ENCODE measurements at places on chromosomes 11 and 22.

- no peak for DNase-seq
These were observed 26.9 kb upstream of the CSTF3 start for GRCh38 chr11:33187998-33188722.

GRCh38 chr11:45896422-45896984 is 10.6 kb downstream of the FREY1 start:
- no peak for DNase-seq

DNA sequence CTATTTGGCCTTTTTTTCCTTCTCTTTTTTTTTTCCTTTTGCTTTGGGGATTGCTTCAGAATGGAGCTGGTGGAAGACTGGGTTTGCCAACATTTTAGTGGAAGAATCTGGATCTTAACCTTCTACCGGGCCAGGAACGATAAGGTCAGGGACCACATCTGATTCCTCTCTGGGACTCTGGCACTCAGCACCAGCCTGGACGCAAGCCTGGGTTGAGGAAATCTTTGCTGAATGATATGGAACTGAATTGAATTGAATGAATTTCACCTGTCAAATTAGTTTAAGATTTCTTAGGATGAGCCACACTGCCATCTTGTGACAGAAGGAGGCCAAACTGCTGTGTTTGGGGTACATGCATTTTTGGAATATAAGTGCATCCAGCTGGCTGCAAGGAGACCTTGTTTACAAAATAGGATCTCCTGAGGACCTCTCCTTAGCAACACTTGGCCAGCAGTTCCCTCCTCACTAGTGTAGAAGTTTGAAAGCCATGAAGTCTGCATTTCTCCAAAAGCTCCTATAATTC is 30.4 kb downstream of the TPBGL start:
- no peak for DNase-seq

- DNase-seq = no peak
These were observed 6.4 kb downstream of the MS4A15 start for GRCh38 chr11:60762851-60763691.

GRCh38 chr11:2796091-2796490 is 89.5 kb downstream of the CDKN1C start:
- no peak for DNase-seq

DNA sequence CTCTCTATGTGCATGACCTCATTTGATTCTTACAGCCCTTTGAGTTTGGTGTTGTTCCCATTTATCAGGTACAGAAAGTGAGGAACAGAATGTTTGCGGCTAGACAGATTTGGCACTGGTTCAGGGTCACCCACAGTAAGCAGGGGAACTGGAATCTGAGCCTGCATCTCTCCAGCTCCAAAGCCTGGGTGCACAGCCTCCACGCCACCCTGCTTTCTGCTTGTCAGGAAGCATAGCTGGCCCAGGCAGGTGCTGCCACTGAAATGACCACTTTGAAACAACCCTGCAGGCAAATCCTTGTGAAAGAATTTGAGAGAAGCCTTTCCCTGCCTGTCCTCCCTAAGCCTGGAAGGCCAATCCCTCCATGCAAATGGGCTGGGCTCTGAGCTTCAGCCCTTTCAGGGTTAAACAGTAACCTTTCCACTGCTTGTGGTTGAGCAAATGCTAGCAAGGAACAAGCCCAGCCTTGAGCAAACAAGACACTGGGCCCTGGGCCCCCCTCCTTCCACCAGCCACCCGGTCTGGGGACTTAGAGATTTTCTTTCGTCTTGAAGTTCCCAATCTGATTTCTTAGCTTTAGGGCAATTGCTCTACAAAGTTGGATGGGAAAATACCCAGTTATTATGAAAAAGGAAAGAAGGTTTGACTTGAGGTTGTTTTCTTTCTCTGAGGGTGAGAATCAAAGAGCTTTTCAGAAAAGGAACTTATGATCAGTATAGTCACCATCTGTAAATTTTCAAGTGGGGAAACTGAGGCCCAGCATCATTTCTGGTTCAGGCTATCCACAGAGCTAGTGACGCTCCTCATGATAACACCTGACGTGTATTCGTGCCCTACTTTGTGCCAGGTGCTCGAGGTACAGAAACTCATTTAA is 19.4 kb downstream of the EHF start:
- DNase-seq = no peak

DNA sequence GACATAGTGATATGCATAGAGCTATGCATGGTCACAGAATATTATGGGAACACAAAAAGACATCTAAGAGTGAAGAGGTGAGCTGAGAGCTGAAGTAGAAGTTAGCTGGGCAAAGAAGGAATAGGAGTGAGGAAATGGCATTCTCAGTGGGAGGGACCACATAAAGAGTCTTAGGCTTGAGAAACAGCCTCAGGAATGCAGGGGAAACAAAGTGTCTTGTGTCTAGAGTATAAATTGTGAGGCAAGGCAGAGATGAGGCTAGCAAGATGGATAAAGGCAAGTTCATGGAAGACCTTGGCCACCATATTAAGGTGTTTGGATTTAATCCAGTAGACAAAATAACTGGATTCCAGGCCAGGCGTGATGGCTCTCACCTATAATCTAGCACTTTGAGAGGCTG is 40.6 kb upstream of the CRTAM start:
- no peak for DNase-seq

DNA sequence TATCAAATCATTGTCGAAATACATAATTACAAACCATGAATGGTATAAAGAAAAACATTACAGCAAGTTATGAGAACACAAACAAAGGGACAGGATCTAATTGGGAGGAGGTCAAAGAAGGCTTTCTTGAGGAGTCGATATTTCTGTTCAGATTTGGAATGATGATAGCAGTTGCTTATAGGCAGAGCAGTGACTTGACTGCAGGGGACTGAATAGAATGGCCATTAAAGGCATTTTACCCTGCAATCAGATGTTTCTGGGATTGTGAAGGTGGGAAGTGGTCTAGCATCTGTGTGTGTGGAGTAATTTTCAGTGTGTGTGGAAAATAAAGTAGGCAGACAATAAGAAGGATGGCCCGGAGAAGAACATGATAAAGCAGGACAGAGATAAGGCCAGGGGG is 41.0 kb downstream of the BLID start:
- DNase-seq = no peak

DNA sequence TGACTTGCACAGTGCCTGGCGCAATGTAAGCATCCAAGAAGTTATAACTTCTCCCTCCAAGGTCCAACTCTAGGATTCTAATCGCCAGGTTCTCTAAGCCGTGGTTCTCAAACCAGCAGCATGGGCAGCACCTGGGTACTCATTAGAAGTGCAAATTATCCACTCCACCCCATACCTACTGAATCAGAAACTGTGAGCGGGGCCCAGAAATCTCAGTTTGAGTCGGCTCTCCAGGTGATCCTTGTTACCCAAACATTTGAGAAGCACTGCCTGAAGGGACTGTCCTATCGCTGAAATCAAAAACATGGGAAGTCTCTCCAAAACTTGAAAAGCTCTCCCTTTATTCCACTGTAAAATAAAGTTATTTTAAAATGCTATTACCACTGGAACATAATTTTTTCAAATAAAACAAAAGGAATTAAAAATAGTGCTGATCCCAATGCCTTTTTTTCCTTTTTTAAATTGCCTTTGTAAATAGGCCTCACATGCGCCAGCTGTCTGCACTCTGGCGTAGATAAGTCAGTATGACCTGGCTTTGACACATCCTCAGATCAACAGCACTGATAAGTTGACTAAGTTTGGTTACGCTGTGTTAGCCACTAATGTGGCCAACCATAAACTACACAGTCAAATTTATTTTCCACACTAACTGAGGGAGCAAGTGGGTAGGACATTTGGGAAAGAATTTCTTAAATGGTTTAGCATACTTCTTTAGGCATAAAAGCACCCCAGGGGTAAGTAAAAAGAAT is 8.4 kb upstream of the CTR9 start:
- DNase-seq = no peak

DNA sequence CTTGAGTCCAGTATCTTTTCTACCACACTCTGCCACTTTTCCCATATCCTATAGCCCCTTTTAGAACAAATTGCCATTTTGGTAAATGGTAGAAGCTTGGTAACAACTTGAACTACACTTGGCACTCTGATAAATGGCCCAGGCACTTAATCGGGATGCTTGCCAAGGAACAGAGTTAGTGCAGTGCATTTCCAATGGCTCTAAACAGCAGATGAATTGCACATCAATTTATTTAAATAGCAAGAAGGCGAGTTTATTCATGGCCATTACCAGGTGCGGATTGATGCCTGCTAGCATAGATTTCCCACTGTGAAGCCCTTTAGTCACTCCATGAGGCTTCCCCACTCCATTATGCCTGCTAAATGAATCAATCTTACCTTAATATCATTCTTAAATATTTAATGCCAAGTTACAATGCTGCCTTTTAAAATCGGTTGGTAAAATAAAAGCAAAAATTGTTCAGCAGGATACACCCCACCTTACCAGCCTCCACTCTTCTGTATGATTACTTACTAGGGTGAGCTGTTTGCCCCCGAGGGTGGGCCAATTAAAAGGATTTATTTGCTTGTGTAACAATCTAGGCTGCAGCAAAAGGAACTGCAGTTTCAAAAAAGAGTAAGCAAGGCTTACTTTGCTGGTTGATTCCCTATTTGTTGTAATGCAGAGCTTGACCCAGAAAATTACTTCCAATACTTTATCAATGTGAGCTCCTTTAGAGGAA is 136.0 kb upstream of the ARHGAP42 start:
- DNase-seq = no peak

GRCh38 chr22:29219881-29220670 is 14.4 kb downstream of the EMID1 start:
- DNase-seq = no peak

GRCh38 chr11:73384872-73385689 is 8.9 kb downstream of the RELT start:
- DNase-seq = no peak

DNA sequence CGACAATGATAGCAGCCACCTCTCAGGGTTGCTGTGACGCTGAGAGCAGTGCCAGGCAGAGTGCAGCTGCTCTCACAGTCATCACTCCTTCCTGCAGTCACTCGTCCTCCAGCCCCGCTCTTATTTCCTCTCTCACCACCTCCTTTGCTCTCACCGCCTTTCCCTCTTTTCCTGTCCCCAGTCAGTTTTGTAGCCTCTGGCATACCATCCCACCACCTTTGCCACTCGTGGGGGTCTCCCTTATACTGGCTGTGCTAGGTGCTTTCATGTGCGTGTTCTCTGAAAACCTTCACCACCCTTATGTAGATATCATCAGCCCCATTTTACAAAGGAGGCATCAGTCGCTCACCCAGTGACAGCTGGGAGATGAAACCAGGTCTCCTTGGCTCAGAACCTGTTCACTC is 19.3 kb upstream of the ST3GAL4 start:
- no peak for DNase-seq

GRCh38 chr22:19290400-19291217 is 910 bp downstream of the CLTCL1 start:
- DNase-seq = no peak

DNA sequence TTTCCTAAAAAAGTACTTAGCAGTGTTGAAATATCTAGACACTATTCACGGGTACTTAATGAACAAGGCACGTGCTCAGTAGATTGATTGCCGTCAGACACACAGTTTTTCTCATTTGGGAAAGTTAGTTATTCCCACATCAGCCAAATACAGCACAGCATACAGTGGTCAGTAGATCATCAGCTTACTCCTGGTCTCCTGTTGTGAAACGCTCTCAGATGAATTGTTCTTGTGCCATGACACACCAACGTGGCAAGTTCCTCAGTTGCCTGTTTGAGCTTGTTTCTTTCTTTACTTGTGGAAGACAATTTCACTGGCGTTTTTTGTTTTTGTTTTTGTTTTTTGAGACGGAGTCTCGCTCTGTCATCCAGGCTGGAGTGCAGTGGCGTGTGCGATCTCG is 8.6 kb downstream of the TAB1 start:
- no peak for DNase-seq

DNA sequence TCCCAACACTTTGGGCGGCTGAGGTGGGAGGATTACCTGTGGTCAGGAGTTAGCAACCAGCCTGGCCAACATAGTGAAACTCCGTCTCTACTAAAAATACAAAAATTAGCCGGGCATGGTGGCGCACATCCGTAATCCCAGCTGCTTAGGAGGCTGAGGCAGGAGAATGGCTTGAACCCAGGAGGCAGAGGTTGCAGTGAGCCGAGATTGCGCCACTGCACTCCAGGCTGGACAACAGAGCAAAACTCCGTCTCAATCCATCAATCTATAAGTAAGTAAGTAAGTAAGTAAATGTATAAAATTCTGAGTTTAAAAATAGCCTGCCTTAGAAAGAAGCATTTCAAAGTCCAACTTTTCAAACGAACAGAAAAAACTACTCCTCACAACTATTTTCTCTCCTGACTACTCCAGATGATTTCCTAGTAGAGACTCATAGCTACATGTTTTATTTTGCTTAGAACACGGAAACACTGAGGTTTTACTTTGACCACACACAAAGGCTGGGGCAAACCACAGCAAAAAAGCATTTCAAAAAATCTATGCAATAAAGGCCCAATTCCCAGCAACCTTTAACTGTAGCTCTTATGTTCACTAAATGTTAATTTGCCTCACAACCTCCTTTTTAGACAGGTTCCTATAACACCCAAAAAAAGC is 16.3 kb downstream of the SPTY2D1 start:
- no peak for DNase-seq

GRCh38 chr11:94740083-94741021 is 27.8 kb upstream of the AMOTL1 start:
- DNase-seq = no peak

GRCh38 chr22:49976439-49977175 is 16.0 kb downstream of the PIM3 start:
- DNase-seq = no peak

DNA sequence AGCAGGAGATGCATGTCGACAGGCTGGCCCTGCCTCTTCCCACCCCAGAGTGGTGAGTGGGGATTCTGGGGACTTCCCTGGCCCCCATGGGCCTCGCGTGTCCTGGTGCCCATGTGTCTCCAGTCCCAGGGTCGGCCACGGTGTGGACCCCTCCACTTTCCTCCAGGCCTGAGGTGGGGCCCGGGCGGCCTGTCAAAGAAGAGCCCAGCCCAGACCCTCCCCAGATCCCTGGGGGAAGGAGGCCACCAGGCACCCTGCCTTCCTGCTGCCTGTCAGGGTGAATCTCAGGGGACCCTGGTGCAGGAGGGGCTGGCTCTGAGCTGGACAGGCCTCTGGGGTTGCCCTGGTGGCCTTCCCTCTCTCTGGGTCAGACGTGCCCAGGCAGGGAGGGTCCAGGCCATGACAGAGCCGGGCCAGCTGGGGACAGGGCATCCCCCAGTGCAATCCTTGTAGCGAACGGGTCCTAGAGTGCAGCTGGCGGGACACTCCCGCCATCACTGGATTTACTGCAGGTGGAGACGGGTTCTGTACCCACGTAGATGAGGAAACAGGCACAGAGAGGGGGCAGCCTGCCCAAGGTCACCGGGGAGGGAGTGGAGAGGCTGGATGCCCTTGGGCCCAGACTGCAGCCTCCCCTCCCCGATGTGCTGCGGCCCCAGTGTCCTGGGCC is 13.5 kb upstream of the MUC6 start:
- DNase-seq = no peak

DNA sequence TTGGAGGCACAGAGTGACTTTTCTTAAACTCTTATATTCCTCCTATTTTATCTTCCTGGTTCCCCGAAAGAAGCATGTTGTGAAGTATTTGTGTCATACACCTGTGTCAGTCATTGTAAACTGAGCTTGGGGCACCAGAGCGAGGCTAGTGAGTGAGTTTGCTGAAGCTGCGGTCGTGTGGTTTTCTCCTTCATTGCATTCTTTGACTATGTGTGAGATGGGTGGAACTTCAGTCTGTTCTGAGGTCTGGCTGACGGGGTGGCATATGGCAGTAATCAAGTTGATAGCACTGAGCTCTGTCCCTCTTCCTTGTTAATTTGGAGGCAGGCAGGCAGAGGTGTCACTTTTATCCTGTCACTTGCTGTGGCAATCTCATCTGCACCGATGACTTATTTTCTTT is 4.2 kb downstream of the VPS26B start:
- DNase-seq = no peak

GRCh38 chr11:116224889-116225200 is 547.9 kb downstream of the BUD13 start:
- no peak for DNase-seq
